ENCODE measurements at places on chromosomes 12 and 14.

DNA sequence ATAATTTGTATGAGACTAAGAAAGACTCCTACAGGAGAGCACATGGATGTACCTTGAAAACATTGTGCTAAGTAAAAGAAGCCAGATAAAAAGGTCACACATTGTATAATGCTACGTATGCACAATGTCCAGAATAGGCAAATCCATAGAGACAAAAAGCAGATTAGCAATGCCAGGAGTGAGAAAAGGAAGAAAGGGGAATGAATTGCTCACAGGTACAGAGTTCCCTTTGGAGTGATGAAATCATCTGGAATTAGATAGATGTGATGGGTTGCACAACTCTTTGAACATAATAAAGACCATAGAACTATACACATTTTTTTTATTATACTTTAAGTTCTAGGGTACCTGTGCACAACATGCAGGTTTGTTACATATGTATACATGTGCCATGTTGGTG is 1218.9 kb upstream of the TMEM132C start:
- DNase-seq, result no peak

DNA sequence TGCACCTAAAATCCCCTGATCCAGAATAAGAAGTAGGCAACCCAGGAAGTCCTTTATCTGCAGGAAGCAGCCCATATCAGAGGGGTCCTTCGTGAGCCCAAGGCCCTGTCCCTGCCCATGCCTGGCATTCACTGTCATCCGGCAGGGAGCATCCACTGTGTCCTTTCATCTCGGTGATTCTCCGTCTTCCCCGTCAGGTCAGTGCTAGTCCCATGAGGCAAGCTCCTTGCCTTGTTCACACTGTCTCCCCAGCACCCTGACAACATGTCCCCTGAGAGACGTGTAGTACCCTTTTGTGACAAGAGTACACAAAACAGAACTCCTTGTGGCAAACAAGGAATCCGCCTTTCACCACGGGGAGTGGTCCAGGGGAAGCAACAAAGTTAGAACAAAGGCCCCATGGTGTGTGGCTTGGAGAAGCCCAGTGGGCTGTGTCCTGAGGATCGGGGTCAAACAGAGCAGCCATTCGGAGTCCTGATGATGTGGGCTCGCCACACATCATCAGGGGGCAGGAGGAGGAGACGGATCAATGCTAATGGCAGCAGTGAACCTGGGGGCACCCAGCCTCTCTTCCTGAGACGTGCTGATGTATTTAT is 112.1 kb downstream of the DICER1 start:
- DNase-seq, result no peak

- no peak for DNase-seq
Measured at GRCh38 chr12:26239852-26240815, 44.8 kb downstream of the SSPN start.

DNA sequence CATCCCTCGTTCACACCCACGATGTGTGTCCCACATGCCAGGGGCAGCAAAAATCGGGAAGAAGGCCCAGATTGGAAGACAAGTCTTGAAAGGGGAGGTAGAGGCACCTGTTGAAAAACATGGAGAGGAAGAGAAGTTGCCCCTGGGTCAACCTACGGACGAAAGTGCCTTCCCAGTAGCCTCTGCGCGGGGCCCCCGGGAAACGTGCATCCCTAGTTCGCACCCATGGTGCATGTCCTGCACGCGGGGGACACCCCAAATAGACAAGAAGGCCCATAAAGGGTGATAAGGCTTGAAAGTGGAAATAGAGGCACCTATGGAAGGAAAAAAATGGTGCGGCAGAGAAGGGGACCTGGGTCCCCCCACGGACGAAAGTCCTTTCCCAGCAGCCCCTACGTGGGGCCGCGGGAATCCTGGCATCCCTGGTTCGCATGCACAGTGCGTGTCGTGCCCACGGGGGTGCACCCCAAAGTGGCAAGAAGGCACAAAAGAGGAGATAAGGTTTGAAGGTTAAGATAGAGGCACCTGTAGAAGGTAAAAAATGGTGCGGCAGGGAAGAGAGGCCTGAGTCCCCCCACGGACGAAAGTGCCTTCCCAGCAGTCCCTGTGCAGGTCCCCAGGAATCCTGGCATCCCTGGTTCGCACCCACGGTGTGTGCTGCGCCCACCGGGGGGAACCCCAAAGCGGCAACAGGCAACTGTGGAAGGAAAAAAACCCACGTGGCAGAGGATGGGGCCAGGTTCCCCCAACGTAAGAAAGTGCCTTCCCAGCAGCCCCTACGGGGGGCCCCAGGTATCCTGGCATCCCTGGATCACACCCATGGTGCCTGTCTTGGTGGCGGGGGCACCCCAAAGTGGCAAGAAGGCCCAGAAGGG is 278.3 kb downstream of the ALG10 start:
- DNase-seq, result no peak

GRCh38 chr12:47274760-47275159 is 195.0 kb upstream of the AMIGO2 start:
- peak; percentile 23 for DNase-seq

- no peak for DNase-seq
Measured at GRCh38 chr12:66314278-66314677, 12.0 kb downstream of the HELB start.

GRCh38 chr14:89466944-89467343 is 49.9 kb upstream of the FOXN3 start:
- DNase-seq, result no peak

GRCh38 chr12:22242726-22243125 is 91.8 kb downstream of the ST8SIA1 start:
- no peak for DNase-seq

GRCh38 chr14:75690010-75690409 is 29.0 kb downstream of the TTLL5 start:
- no peak for DNase-seq

- no peak for DNase-seq
Measured at GRCh38 chr12:29970501-29970900, 186.8 kb upstream of the TMTC1 start.

DNA sequence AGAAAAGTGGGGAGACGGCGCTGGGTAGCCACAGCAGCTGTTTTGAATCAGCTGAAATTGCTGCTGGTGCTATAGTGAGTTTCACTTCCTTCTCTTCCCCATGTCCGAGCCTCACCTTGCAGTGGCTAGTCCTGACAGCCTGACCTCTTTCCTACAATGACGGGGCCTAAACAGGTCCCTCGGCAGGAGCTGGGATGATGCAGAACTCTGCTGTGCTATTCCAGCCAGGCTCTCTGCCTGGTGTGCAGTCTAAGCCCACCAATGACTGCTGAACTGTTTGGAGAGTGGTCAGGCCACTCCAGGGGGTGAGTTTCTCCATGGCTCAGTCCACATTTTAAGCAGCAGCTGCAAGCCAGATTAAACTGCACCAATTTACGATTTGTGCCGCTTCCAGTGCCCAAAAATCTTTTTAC is 207.3 kb downstream of the TTC7B start:
- DNase-seq, result no peak

- peak; percentile 48 for DNase-seq
Measured at GRCh38 chr12:62714181-62714773, 220.7 kb downstream of the PPM1H start.

DNA sequence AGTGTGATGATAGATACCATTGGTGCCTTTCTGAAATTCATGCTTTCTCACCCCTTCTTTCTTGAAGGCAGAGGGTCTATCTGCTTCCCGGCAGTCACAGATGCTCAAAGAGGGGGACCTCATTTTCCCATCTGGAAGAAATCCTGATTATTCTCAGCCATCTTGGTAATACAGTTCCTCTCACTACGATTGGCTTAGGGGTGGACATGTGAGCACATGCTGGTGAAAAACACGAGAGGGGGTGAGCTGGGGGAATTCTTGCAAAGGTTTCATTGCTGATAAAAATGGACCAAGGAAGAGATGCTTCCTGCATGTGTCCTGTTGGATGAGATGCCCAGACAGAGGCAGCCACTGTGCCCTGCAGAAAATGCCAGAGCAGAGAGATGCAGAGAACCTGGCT is 13.8 kb upstream of the SCARB1 start:
- DNase-seq, result no peak

DNA sequence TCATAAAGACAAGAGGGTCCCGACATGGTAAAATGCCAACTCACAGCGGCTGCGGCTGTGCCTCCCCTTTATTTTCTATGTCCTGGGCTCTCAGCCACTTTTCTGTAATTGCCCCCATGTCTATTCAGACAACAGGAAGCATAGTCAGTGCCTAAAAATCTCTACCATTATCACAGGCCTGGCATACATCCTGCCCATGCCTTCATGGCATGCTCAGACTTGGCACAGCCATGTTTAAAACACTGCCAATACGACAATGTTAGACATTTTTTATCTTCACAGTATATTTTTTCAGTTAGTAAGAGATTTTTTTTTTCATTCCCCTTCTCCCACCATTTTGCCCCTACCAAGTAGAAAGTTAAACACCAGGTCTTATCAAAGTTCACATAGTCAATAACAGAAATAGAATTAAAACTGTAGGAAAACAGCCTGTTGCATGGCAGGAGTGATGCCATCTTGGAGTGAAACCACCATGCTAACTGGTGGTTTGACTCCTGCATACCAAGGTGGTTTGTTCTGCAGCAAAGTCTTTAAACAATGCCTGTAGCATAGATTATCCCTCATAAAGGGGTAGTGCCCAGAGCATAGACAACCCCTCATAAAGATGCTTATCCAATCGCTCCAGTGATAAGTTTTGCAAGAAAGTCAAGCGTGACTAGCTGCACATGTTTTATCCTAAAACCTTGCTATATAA is 18.9 kb upstream of the CERS5 start:
- DNase-seq, result peak; percentile 78

DNA sequence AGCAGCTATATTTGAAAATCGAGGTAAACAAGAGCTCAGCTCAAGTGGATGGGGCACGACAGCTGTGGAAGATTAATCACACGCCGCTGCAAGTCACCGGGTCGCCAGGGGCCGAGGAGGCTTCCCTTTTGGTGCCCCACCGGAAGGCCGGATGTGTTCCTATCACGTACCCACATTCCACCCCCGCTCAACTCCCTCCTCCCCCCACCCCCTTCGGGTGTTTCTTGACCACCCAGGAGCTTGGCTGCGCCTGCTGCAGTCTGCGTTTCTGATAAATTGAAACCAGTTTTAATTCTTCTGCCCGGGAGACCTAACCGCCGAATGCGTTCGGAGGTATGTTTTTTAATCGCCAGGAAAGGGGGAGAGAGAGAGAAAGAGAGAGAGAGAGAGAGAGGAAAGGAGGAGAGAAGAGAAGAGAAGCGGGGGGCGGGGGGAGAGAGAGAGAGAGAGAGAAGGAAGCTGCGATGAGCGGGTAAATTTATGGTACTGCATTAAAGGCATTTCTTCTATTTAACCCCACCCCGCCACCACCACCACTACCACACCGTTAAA is 1.8 kb downstream of the SLC8A3 start:
- peak; percentile 46 for DNase-seq

- DNase-seq, result no peak
Measured at GRCh38 chr14:47153746-47154145, 502.2 kb upstream of the RPL10L start.

DNA sequence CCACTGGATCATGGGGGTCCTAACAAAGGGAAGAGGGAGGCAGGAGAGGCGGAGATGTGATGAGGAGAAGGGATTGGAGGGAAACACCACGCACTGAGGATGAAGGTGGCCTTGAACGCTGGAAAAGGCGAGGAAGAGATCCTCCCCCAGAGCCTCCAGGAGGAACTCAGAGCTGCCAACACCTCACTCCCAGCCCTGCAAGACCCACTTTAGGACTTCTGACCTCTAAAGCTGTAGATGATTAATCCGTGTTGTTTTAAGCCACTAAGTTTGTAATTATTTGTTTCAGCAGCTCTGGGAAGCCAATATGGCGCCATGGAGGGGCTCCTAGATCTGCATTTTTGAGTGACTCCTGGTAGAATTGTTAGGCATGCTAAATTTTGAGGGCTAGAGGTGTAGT is 74.6 kb upstream of the CEP83 start:
- DNase-seq, result no peak

- peak; percentile 41 for DNase-seq
Measured at GRCh38 chr12:88944397-88944796, 364.1 kb upstream of the KITLG start.

DNA sequence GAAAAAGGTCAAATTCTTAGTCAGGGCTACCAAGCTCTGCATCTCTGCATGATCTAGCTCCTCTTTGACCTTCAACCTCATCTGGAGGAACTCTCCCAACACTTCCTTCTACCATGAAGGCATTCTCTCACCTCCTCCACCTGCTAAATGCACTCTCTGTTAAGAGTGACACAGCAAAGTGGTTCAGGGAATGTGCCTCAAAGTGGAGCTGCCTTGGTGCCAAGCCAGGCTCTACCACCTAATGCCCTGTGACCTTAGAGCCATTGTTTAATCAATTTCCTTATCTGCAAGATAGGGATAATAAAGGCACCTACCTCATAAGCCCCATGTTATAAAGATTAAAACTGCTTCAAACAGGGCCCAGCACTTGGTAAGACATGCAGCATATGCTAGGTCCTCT is 236.7 kb downstream of the ANO2 start:
- no peak for DNase-seq

Measured in EH (cell line).